ENCODE measurements at places on chromosomes 5 and 9. TPM values are rescaled to one million over a fixed set of nuclear protein-coding genes. Genes with fewer than 3 reads are reported as not detected.

DNA sequence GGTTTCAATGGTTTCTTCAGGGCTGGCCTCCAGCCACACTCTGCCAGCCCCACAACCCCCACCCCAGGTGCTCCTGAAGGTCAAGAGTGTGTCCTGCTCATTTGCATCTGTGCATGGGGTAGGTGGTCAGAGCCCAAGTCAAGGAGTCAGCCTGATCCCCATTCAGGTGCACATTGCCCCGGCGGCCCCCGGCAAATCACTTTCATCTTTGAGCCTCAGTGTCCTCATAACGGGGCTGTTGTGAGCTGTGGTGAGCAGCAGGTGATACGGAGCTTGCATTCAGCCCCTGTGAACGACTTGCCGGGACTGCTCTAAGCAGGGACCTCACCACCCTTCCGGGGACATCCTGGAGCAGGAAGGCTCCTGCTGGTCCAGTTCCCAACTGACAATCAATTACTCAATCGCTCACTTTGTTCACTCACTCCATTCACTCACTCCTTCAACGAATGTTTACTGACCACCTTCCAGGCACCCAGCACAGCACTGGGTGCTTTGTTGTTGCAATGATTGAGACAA is 93.2 kb upstream of the CPEB4 start:
- H3K27me3 ChIP-seq = peaks cover 5% of the 10 kb centered on the region
- H3K4me3 ChIP-seq = no peak overlapping the region
- no peak for DNase-seq
- H3K27ac ChIP-seq = no peak overlapping the region
- H3K4me1 ChIP-seq = no peaks in the 10 kb centered on the region
- H3K36me3 ChIP-seq = no peaks in the 10 kb centered on the region

DNA sequence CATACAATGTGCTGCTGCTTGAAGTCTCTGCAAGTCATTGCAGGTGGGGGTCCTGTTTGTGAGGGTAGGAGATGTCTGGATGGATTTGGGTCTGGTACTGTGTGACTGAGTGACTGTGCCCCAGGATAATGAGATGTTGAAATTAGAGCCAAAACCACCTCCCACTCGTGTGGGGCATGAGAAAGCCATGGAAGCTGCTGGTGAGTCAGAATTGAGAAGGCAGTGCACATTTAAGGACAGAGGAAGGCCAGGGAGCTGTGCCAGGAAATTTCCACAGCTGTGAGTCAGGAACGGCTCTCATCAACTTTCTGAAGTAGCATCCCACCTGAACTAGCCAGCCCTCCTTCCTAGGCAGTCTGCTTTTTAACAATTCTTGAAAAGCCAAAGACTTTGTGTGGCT is 229.8 kb downstream of the DRD1 start:
- H3K27ac ChIP-seq = no peak overlapping the region
- DNase-seq = no peak
- no peaks in the 10 kb centered on the region for H3K36me3 ChIP-seq
- no peak overlapping the region for H3K4me3 ChIP-seq

DNA sequence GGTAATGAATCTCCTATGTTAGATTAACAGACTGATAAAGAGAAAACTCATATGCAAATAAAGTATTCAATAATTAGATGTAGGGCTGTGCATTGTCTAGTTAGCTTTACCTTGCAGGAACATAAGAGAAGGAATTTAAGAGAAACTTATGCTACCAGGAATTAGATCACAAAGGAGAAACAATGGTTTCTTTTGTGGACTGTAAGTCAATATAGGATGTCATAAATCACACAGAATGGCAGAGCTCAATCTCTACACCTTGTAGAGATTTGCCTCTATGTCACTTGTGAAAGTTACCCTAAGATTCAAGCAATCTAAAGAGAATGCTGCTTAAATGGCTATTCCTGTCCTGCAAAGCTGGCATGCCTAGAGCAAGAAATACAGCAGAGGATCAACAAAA is 26.0 kb downstream of the SLCO4C1 start:
- H3K27ac ChIP-seq = no peak overlapping the region
- H3K27me3 ChIP-seq = peaks cover 3% of the 10 kb centered on the region
- H3K4me1 ChIP-seq = no peaks in the 10 kb centered on the region
- H3K36me3 ChIP-seq = no peaks in the 10 kb centered on the region

The HMCN2 gene
- total RNA-seq = 0.05 TPM

DNA sequence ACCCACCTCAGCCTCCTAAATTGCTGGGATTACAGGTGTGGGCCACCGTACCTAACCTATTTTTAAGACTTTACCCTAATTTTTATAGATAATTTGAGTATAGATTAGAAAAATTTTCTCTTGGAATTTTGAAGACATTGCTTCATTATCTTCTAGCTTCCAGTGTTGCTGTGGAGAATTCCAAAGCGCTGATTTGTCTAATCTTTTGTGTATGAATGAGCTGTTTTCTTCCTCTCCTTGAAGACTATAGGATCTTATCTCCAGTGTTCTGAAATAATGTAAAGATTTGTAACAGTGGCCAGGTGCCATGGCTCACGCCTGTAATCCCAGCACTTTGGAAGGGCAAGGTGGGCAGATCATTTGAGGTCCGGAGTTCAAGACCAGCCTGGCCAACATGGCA is 5.7 kb upstream of the SNX24 start:
- H3K27ac ChIP-seq = no peak overlapping the region
- peaks cover 13% of the 10 kb centered on the region for H3K4me1 ChIP-seq
- DNase-seq = no peak
- no peak overlapping the region for H3K4me3 ChIP-seq
- no peaks in the 10 kb centered on the region for H3K36me3 ChIP-seq

The PDZD2 gene
- total RNA-seq = 0.04 TPM

DNA sequence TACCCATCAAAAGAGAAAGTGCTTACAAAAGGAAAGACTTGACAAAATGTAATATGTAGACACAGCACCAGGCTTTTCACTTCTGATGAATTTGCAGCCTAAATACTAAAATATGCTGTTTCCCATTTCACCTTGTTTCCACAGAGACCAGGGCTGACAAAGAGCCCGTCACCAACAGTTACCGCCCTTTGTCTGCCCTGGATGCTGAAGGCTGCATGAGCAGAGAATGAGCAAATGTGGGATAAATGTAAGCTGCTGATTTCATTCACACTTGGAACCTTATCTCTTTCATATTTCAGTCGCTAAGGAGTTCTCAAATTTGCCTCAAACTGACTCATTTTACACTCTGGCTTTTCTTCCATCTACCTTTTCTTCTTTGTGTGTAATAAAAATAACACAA is 213.9 kb downstream of the TMEM167A start:
- H3K36me3 ChIP-seq = no peaks in the 10 kb centered on the region
- H3K27ac ChIP-seq = no peak overlapping the region
- H3K4me1 ChIP-seq = no peaks in the 10 kb centered on the region
- no peak for DNase-seq
- H3K27me3 ChIP-seq = no peaks in the 10 kb centered on the region
- no peak overlapping the region for H3K4me3 ChIP-seq

GRCh38 chr5:110900829-110901228 is 162.0 kb downstream of the SLC25A46 start:
- no peaks in the 10 kb centered on the region for H3K36me3 ChIP-seq
- DNase-seq = no peak
- H3K4me1 ChIP-seq = peaks cover 8% of the 10 kb centered on the region
- no peak overlapping the region for H3K4me3 ChIP-seq

- H3K27ac ChIP-seq = no peak overlapping the region
- H3K4me3 ChIP-seq = no peak overlapping the region
- H3K4me1 ChIP-seq = peaks cover 80% of the 10 kb centered on the region
- no peaks in the 10 kb centered on the region for H3K27me3 ChIP-seq
These were observed 9.5 kb downstream of the CEMIP2 start for GRCh38 chr9:71758785-71759184.

- H3K27me3 ChIP-seq = peaks cover 56% of the 10 kb centered on the region
- peak overlapping the region; percentile 60 for H3K4me3 ChIP-seq
- H3K36me3 ChIP-seq = no peaks in the 10 kb centered on the region
- peaks cover 23% of the 10 kb centered on the region for H3K4me1 ChIP-seq
These were observed 60.1 kb downstream of the MAT2B start for GRCh38 chr5:163565492-163565891.

The PCDHGA3 gene
- not detected for total RNA-seq

- no peak for DNase-seq
- peaks cover 22% of the 10 kb centered on the region for H3K27me3 ChIP-seq
These were observed 49.6 kb upstream of the CCNG1 start for GRCh38 chr5:163387589-163388343.

GRCh38 chr9:134477342-134477925 is 151.2 kb downstream of the RXRA start:
- peaks cover 5% of the 10 kb centered on the region for H3K4me1 ChIP-seq
- H3K36me3 ChIP-seq = no peaks in the 10 kb centered on the region
- no peak for DNase-seq
- H3K4me3 ChIP-seq = no peak overlapping the region

The TAF11L5 gene
- not detected for total RNA-seq

Measured in activated CD4-positive, alpha-beta T cell treated with anti-CD3 and anti-CD28 coated beads for 36 hours (primary cell).